WERI-Rb-1 (cell line): ENCODE measurements at places on chromosomes 16 and 17.

GRCh38 chr17:1648173-1648962 is 1.3 kb downstream of the RILP start:
- peak; percentile 93 for DNase-seq

DNA sequence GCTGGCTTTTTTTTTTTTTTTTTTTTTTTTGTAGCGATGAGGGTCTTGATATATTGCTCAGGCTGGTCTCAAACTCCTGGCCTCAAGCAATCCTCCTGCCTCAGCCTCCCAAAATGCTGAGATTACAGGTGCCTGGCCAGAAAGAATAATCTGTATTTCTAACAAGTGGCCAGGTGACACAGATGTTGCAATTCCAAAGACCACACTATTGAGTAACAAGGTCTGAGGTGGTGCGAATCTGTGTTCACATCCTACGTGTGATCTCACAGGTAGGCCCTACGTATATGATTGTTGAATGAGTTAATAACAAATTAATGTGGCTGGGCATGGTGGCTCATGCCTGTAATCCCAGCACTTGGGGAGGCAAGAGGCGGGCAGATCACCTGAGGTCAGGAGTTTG is 33.3 kb downstream of the OTOA start:
- DNase-seq: no peak

GRCh38 chr17:38919316-38920078 is 5.9 kb upstream of the LASP1NB start:
- no peak for DNase-seq

DNA sequence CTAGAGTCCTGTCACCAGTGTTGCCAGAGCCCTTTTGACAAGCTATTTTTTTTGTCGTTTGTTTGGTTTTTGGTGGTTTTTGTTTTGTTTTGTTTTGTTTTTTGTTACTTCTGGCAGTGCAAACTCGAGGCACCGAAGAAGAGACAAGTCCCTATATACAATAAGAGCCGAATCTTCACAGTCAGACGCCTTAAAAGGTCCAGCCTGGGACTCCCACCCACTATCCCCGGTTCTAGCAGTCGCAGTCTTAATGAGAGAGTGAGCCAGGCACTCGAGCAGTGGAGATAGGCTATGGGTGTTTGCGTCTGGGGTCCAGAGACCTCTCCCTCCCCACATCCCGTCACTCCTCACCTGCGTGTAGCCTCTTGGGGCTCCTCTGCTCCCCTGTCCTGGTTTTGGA is 1.9 kb downstream of the OR1F1 start:
- no peak for DNase-seq

DNA sequence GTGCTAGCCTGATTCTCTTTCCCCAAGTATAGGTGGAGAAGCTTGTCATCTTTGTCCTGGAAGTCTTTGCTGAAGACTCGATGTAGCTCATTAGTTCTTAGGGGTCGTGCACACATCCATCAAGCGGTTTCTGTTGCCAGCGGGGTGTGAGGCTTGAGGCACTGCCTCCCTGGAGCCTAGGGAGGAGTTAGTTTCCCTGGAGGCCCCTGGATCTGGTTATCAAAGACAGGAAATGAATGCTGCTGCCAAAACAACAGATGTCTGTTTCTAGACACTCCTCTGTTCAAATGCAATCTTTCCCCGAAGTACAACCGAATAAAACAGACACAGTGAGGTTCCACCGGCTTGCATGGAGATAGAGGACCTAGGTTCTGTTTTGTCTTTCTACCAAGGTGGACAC is 17.5 kb downstream of the HS3ST4 start:
- DNase-seq: no peak

DNA sequence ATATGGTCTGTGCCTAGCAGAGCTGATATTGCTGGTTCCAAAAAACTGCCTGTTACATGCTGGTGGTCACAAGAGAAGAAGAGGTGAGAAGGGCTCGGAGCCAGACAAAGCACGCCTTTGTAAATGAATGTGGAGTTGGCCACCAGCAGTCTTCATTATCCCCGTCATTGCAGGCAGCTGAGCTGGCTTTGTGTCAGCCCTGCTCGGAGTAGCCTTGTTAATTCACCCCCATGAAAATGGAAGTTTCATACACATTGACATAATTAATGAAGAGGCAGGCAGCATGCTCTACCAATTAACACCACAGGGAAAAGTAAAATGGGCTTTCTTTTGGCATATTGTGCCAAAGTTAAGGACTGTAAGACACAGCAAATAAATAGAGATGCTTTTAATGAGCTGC is 113.7 kb upstream of the RBFOX1 start:
- DNase-seq: no peak

- peak; percentile 99 for DNase-seq
Measured at GRCh38 chr17:62750631-62751051, 57.5 kb downstream of the MARCHF10 start.

GRCh38 chr17:43342589-43342890 is 56.3 kb upstream of the ARL4D start:
- DNase-seq: no peak

DNA sequence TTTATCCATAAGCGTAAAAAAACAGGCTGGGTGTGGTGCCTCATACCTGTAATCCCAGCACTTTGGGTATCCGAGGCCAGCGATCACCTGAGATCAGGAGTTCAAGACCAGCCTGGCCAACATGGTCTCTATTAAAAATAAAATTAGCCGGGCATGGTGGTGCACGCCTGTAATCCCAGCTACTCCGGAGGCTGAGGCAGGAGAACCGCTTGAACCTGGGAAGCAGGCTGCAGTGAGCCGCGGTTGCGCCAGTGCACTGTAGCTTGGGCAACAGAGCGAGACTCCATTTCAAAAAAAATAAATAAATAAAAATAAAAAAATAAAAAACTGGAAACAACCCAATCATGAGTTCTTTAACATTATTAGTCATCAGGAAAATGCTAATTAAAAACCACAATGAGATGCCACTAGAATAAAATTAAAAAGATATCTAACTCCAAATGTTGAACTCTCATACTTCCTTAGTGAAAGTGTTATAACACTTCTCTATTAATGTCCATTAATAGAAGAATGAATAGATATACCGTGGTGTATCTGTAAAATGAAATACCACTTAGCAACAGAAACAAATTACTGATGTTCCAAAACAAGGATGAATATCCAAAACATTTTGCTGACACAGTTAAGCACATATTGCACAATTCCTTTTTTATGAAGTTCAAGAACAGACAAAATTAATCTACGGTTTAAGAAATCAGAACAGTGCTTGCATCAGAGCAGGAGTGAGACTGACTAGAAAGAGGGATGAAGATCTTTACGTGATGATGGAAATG is 13.1 kb downstream of the MPHOSPH6 start:
- no peak for DNase-seq

DNA sequence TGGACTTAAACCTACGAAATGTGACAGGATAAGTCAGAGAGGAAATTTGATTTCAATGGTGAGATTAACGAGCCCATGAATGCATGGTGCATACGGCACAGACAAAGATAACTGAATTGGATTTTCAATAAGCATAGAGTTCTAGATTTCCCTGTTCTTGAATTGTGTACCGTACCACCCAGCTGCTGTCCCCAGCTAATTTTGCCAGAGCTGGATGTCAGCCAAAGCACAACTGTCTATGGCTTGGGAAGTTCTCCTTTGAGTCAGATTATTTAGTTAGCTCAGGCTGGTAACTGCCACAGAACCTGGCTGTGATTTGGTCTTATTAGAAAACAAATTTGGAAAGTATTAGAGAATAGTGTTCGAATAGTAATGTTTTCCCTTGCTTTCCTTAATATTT is 143.1 kb downstream of the CDH13 start:
- no peak for DNase-seq

DNA sequence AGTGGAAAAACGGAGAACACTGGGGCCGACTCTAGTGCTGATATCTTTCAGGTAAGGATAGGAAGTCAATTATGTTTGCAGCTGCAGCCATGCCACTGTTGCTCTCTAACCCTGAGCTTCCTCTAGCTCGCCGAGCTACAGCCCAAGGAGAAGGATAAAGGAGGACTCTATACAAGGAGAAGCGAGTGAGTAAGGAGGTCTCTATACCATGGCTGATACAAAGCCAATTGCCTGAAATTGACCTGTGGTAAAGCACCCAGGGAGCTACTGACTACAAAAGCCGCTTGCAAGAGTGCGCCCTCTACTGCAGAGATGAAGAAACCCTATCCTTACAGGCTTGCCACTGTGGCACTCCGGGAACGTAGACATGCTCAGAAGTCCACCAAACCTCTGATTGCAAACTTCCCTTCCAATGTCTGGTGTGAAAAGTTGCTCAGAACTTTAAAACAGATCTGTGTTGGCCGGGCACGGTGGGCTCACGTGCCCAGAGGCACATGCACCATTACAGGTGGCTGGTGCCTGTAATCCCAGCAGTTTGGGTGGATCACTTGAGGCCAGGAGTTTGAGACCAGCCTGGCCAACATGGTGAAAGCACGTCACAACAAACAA is 10.8 kb upstream of the SLC46A1 start:
- DNase-seq: peak; percentile 76

- DNase-seq: no peak
Measured at GRCh38 chr16:79534143-79534542, 66.4 kb downstream of the MAF start.

- DNase-seq: no peak
Measured at GRCh38 chr17:58414596-58414997, 2.7 kb downstream of the RNF43 start.

- no peak for DNase-seq
Measured at GRCh38 chr16:1154291-1154886, 1.5 kb downstream of the CACNA1H start.

DNA sequence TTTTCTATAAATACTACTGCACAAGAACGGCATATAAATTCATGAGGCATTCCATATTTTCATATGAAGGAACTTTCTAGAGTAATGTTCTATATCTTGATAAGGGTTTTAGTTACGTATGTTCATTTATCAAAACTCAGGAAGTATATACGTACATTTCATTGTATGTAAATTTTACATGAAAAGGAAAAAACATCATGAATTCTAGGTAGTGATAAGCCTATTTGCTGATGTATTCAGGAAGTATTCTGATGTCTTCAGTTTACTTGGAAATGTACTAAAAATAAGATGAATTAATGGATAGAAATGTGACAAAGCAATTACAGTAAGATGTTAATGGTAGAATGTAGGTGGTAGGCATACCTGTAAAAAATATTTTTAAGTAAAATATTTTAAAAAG is 4.7 kb downstream of the DGKE start:
- no peak for DNase-seq

GRCh38 chr17:3512505-3513171 is 36.8 kb downstream of the ASPA start:
- no peak for DNase-seq

- peak; percentile 79 for DNase-seq
Measured at GRCh38 chr17:48678141-48678971, 44.0 kb downstream of the PRAC1 start.
